ENCODE measurements at places on chromosomes 1 and 21.

GRCh38 chr1:86741947-86742572, 37.7 kb downstream of the SH3GLB1 start:
- no peak for DNase-seq

DNA sequence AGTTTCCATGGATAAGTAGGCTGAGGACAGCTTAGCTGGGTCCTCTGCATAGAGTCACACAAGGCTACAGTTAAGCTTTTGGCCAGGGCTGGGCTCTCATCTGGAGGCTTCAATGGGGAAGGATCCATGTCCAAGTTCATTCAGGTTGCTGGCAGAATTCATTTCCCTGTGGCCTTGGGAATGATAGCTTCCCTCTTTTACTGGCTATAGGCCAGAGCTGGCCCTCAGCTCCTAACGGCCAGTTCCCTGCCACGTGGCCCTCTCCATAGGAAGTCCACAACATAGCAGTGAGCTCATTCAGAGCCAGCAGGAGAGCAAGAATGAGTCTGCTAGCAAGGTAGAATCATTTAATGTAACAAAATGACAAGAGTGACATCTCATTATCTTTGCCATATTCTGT, 15.1 kb upstream of the PODN start:
- no peak for DNase-seq

DNA sequence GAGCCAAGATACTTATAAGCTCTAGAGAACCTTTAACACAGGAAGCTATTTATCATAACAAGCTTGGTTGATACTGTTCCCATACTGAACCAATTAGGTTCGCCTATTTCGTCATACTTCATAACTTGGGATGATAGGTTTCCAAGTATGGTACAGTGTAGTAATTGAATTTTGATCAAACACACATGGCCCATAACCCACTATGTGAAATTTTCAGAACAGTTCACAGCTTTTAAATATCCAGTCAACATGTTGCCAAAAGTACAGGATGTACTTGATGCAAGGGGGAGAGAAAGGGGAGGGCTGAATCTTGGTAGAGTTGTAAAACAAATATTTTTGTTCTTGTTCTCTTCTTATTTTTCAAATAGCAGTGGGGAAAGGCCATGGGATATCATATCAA, 86.6 kb downstream of the TM2D1 start:
- DNase-seq = no peak

DNA sequence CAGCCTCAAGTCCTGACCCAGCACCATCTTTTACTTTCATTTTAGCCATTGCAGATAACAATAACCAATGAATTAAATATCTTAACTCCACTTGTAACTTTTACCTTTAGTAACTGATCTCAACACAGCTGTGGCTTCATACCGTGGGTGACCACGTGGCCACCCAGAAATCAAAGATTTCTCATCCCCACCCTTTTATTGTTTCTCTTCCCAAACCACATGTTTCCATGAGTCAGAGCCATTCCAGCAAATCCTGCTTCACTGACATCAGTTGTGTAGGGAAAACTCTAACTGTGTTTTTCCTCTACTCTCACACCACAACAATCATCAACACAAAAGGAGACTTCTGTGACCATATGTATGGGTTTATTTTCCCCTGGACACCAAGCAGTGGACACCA, 25.1 kb upstream of the BRDT start:
- no peak for DNase-seq

Data from T-cell (primary cell).